Hematopoietic multipotent progenitor cell (in vitro differentiated cells): ENCODE measurements at places on chromosomes 1 and 21. TPM values are rescaled to one million over a fixed set of nuclear protein-coding genes. Genes with fewer than 3 reads are reported as not detected.

DNA sequence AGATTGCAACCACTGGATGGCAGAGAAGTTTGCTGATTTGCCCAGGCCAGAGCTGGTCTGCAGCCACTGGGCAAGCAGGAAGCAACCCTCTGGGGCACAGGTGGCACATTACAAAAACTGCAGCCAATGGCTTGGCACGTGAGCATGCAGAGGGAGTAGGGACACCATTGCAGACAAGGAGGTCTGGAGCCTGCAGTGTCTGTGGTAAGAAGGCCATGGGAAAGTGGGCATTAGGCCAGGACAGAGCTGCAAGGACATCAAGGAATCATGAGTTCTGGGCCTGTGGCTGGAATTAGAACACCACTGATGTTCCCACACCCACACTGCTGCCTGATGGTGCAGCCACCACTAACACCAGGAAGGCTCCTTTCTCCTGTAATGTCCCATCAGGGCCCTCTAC, 113.0 kb downstream of the TSEN15 start:
- no peak for DNase-seq

Gene PLA2G2F
- total RNA-seq, result under 0.01 TPM

Gene ELF3
- 1.3 TPM for total RNA-seq

DNA sequence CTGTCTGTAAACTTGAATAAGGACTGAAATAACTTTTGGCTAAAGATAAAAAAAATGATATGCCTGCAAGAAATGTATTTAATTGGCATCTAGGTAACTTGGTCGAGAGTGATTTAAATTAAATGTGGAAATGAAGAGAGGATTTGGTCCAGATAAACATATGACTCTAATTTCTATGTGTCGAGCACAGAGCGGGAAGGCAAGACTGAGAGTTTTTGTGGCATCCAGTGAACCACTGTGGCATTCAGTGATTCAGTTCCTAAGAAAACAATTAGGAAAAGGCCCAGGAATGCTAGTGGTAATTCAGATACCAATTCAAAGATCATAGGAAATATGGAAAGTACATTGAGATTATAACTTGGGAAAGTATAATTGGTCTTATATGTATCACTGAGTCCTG, 39.6 kb downstream of the PDE4B start:
- DNase-seq, result no peak

Gene MTFR1L
- 55.2 TPM for total RNA-seq

GRCh38 chr1:172141341-172141881, 279.1 kb upstream of the C1orf105 start:
- no peak for DNase-seq
